CD4-positive, alpha-beta T cell treated with Interleukin-21 for 1 hour (primary cell): ENCODE measurements at places on chromosomes 3 and 15.

DNA sequence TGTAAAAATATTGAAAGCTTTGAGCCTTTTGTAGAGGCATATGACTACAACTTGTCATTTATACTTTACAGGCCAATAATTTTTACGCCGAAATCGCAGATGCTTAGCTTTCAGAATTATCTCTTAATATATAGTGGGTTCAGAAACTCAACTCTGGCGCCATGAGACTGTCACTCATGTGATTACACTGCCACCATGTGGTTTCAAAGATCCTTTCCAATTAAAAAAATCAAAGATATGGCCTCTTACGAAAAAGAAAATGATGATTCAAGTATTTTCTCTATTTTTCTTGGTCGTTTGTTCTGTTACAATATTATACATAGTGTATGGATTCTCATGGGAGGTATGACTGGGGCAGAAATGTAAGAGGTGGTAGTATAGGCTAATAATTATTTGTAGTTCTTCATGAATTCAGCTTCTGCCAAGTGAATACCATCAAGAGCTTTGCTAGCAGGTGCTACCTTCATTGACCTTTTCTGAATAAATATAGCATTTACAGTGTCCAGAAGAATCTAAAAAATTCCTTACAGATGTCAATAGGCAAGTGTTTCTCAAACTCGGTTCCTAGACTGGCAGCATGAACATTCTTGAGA is 751.7 kb upstream of the GOLIM4 start:
- peak; percentile 6 for DNase-seq

- no peak for DNase-seq
These were observed 29.9 kb downstream of the SLC28A1 start for GRCh38 chr15:84914351-84914750.

DNA sequence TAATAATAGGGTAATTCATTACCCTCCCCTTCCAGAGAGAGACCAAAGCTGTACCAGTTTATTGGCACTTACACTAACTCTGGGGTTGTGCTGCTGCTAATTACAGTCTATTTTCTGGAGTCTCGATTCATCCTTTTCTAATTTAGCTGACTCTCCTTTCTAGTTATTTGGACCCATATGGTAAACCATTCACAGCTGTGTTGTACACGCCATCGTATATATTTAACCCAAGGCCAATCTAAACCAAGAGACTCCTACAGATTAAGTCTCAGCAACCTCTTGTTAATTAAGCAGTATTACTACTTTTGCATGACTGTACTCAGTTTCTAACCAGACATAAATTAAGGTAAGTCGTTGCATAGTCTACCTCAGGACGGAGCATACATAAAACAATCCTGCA is 22.5 kb downstream of the ANXA2 start:
- no peak for DNase-seq

DNA sequence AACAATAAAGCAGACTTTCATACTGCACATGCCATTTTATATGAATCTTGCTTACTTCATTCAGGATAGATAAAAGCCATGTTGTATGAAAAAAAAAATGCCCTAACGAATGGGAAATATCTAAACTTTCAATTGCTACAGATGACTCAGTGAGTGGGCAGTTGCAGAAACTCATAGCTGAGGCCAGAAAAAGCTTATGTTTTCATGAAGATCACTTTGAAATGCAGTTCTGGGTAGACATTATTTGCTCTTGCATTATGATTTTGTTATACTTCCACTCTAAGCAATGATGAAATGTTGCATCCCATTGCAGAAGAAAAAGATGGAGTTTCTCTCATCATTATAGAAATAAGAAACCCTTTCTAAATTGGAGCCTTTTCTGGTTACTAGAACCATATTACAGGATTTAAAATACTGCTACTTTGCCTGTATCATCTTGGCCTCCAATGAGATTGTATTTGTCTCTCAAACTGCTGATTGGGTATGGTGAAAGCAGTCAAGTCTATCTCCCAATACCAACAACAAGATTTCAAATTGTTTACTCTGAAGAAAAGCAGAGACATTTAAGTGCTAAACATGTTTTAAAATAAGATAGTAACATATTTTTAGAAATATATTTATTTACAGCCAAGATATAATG is 17.0 kb downstream of the PEAK1 start:
- DNase-seq = no peak

- DNase-seq = no peak
These were observed 74.2 kb downstream of the RFTN1 start for GRCh38 chr3:16439163-16439847.

DNA sequence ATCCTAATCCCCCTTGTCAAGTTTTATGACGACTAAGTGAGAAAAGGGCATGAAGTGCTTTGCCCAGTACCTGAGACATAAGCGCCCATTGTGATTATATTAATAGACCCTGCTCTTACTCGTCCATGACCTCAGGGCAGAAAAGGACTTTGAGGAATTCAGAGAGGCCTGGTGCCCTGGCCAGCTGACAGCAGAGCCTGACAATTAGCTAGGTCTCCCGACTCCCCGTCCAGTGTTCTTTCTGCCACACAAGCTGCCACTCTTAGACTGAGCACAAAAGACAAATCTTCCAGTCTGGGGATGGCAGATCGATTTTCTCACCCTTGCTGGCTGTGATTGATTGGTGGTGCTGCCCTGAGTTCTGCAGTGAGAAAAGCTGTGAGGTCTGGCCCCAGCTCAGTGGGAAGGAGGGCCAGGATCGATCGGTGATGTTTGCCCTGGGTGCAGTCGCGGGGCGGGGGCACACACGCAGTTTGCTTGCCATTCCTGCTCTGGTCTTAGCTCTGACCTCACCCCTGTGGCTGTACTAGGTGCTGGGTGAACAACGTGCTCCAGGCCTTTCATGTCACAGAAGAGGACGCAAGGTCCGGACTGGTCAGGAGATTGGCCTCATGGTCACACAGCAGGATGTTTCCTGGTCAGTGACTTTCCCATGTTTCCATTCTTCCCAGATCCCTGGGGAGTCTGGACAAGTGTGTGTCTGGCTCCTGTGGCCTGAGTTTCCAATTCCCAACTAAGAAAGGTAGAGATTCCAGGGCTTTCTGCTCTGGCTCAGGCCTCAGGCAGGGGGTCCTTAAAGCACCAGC is 67.4 kb upstream of the TLE3 start:
- no peak for DNase-seq

DNA sequence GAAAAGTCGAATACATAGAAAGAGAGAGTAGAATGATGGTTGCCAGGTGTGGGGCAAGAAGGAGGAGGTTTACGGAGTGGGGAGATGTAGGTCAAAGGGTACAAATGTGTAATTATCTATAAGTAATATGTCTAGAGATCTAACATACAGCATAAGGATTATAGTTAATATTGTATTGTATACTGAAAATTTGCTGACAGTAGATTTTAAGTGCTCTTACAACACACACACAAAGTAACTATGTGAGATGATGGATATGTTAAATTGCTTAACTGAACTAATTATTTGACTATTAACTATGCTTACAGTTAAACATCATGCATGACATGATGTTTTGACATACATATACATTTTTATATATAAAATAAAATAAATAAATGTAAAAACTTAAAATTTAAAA is 192.7 kb downstream of the ZIC4 start:
- no peak for DNase-seq

DNA sequence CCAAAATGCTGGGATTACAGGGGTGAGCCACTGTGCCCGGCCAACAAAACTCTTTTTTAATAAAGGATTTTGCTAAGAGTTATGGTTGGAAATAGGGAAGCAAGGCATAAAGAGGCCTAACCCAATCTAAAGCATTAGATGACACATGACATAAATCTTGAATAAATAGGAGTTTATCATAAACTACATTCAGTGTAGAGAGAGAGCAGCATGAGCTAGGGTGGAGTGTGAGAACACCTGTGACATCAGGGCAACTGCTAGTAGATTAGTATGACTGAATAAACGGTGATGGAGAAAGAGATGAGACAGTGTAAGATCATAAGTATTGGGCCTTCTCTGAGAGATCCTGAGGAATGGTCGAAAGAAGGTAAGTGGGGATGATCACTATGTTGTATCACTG is 63.7 kb downstream of the DPPA2 start:
- DNase-seq = no peak

DNA sequence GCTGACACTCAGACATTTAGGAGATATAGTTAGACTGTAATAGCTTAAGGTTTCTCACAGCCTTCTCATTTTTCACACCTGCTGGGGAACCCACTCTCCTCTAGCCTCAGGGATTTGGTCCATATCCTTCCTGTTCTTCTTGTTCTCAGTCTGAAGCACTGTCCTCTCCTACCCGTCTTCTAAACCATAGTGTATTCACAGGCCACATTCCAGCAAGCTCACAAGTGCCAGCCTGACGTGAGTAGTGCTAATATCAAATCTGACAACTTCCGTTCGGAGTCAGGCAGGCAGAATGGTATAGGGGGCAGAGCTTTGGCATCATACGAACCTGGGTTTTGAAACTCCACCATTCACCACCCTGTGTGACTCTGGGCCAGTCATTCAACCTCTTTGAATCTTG is 6.9 kb upstream of the CA12 start:
- no peak for DNase-seq

GRCh38 chr15:84594617-84595290 is 6.1 kb upstream of the ZSCAN2 start:
- no peak for DNase-seq

- DNase-seq = no peak
These were observed 154.5 kb downstream of the FOXP1 start for GRCh38 chr3:71428841-71429596.

GRCh38 chr15:47429376-47429775 is 287.9 kb upstream of the SEMA6D start:
- DNase-seq = no peak

DNA sequence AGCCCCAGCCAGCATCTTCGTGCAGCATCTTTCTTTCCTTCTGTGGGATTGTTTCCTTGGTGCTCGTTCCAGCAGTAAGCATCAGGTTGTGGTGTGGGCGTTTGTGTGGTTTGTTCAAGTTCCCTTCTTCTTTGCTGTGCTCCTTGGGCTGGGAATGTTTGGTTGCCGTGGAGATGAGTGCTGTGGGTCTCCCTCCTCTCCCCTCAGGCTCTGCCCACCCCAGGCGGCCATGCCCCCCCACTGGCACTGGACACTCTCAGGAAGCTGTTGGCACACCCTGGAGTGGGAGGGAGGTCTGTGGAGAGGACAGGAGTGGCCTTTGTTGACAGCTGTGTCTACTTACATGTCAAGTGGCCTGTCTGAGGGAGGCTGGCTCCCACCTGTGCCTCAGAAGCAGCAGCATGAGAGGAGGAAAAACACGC is 46.5 kb upstream of the SACM1L start:
- no peak for DNase-seq

DNA sequence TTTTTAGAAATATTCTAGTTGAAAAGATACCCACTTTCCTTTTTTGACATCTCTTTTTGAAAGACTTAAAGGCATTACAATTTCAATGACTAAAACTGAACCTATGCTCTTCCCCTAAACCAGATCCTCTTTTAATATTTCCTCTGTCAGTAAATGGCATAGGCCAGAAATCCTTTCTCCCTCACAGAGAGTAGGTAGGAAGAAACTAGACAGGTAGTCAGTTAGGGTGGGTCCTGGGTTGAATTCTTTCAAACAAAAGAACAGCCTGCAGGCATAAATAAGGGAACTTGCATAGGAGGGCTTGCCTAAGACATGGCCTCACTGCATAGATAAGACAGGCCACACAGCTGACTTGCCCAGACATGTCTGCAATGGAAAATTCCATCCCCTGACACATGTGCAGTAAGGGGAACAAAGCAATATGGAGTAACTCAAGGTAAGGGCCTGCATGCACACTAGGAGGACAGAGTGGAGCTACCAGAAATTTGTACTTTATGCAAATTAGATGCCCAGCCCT is 23.1 kb downstream of the PLSCR5 start:
- no peak for DNase-seq

DNA sequence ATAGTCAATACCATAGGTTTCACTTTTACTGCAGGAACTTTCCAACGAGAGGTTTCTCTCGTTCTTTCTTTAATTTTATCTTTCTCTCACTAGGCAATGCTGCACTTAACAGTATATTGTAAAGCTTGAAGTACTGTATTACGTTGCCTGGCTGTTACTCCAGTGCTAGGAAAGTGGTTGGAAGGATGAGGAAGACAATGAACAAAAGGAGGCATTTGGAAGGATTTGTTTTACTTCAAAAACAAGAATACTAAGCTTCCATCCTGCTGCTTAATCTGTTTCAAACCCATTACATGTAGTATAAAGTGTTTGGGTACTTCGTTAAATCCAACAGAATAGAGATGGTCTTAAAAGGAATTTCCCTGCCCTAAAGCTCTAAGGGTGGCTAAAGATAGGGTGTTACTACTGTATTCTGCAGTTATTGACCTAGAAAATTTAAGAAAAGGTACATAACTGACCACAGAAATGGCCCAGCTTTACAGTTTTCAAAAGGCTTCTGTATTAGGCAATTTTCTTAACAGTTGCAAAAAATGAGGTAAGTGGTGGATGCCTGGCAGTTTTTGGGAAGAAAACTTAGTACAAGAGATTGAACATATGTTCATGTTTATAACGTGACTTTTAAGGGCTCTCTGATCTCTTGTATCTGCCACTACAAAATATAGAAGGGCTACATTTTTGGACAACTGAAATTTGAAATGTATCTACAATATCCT is 785 bp upstream of the IFT57 start:
- DNase-seq = peak; percentile 30

- DNase-seq = no peak
These were observed 183.8 kb downstream of the ATG7 start for GRCh38 chr3:11455956-11456355.

- no peak for DNase-seq
These were observed 267.9 kb downstream of the PDCD6IP start for GRCh38 chr3:34066328-34066727.

DNA sequence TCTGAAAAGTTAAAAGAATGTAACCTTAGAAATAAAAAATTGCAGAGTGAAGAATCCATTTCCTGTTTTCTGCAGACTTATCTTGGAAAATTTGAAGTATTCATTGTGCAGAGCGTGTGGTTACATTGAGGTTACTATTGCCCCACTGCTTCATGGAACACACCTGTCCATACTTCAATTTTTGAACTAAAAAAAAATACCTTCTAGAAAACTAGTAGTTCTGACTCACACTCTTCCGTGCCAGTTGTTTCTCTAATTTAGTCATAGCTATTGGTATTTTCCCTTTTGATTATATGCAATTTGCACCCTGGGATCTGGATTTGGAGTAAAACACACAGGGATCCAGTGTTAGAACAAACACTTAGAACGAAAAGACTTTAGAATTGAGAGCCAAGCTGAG is 111.8 kb upstream of the LYSMD4 start:
- DNase-seq = no peak

GRCh38 chr3:16807391-16807790 is 77.4 kb upstream of the PLCL2 start:
- no peak for DNase-seq

DNA sequence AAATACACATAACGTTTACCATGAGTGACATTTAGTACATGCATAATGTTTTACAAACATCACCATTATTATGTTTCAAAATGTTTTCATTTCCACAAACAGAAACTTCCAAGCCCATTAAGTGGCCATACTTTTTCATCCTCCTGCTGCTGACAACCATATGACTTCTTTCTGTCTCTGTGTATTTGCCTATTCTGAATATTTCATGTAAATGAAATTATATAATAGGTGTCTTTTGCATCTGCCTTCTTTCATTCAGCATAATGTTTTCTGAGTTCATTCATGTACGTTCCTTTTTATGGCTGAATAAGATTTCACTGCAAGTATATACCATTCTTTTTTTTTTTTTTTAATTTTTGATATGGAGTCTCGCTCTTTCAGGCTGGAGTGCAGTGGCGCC is 209.0 kb downstream of the DOCK3 start:
- no peak for DNase-seq
